ENCODE measurements at places on chromosomes 12 and 14.

- DNase-seq: no peak
Measured at GRCh38 chr12:79955561-79955960, 20.7 kb upstream of the PPP1R12A start.

- DNase-seq: no peak
Measured at GRCh38 chr14:24802236-24802635, 168.2 kb upstream of the GZMB start.

DNA sequence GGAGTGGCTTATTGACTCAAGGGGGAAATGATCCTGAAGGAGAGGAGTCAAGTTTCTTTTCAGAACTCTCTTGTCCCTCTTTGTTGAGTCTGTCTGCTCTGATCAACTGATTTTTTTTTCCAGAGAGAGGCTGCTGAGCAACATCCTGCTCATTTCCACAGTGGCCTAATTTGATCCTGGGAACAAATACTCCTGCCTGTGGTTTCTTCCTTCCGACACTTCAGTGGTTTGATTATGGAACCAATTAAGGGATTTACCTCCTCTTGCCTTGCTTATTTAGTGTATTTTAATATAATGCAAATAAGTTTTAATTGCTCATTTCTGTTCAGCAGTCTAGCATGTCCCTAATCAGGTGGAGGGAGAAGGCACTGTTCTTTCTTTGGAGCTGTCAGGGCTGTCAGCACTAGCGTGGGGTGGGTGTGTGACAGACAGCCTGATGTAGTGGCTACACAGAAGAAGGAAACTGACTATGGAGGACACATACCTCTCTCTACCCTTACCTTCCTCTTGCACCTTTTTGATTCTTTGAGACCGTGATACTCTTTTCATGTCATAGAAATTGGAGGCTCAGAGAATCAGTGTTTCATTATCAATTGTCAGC, 344.9 kb upstream of the STXBP6 start:
- no peak for DNase-seq

DNA sequence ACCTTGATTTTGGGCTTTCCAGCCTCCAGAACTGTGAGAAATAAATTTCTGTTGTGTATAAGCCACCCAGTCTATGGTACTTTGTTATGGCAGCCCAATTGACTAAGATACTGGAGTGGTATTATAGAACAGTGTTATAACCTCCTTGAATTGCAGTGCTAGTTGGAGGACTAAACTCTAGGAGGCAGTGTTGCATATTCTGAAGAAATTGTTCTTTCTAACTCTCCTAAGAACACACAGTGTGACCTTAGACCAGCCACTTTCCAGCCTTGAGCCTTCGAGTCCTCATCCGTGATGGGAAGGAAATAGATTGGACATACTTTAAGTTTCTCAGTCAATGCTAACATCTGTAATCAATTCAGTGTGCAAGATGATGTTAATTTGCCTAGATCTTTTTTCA, 22.4 kb upstream of the LRRC10 start:
- no peak for DNase-seq

- DNase-seq: no peak
Measured at GRCh38 chr12:114063435-114063834, 97.3 kb upstream of the RBM19 start.

- no peak for DNase-seq
Measured at GRCh38 chr14:81313775-81314429, 86.2 kb downstream of the STON2 start.

All from stimulated activated CD4-positive, alpha-beta T cell treated with anti-CD3 and anti-CD28 coated beads, Interleukin-15, amount 100 ng/mL, for 24 hours (primary cell).